CD8-positive, alpha-beta memory T cell (primary cell): ENCODE measurements at places on chromosomes 2 and 18. TPM values are rescaled to one million over a fixed set of nuclear protein-coding genes. Genes with fewer than 3 reads are reported as not detected.
A peak's percentile ranks its signal among the peaks of the same experiment; 100 is the strongest.

GRCh38 chr2:96414161-96414710, 78.7 kb downstream of the NCAPH start:
- DNase-seq, result no peak

- DNase-seq, result no peak
These were observed 14.3 kb upstream of the TRIB2 start for GRCh38 chr2:12702168-12703121.

The INHBB gene
- not detected for polyA plus RNA-seq

DNA sequence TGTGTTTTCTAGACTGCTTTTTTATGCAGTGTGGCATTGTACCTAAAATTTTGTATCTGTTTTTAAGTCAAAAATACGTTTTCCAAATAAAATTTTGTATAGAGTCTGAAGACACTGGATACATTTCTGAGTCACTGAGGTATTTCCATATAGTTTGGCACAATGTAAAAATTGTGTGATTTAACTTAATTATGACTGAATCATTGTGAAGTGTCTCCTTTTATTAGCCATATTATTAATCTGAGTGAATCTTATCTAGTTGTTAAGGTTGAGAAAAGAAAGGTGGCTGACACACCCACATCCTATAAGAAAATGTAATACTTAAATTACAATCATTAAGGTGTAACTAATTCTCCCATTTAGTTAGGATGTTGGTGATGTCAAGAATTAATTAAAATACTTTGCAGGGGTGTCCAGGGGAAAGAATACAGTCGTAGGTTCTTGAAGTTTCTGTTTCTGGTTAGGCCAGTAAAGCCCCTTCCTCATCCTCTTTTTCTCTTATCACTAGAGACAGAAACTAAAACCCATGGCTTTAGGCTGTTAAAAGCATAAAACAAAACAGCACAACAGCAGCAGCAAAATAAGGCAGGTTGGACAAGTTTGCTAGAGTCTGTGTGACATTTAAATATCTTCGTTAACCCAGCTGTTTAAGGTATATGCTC, 71.6 kb downstream of the UBE2E3 start:
- DNase-seq, result no peak

- peak; percentile 82 for DNase-seq
These were observed 41.0 kb downstream of the UNC50 start for GRCh38 chr2:98649135-98649991.

DNA sequence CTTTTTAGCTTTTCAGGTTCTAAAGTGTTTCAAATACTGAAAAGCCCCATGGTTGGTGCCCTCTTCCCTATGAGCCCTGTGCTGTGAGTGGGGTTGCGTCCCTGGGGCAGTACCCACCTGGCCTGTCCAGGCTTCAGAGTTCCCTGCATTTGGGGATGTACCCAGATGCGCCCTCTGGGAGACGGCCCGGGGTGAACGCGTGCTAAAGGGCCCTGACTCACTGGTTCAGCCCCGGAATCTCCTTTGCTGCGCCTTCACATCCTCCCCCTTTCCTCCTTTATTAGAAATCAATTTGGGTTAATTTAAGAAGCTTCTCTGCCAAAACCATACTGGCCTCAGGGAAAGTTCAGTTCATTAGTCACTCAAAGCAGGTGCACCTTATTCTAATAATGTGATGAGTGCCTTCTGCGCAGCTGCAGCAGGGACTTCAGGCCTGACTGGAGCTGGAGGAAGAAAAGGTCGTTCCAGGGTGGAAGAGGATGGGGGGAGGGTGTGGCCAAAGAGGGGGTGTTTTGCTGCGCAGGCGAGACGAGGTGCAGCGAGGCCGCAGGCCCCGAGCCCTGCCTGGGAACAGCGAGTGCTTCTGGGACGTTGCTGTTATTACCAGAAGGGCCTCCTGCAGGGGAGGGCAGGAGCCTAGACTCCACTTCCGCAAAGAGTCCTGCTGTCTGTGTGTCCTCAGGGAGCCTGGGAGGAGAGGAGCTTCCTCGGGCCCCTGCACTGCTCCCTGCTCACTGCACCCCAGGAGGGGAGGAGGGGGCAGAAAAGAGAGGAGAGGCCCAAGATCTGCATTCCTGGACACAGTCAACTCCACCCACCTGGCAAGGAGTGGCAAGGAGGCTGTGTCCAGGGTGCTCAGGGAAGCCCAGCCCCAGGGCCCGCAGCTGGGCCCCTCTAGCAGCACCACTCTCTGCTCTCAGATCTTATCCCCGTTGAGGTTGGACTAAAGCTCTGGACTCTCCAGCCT, 223.2 kb upstream of the PXDN start:
- no peak for DNase-seq

DNA sequence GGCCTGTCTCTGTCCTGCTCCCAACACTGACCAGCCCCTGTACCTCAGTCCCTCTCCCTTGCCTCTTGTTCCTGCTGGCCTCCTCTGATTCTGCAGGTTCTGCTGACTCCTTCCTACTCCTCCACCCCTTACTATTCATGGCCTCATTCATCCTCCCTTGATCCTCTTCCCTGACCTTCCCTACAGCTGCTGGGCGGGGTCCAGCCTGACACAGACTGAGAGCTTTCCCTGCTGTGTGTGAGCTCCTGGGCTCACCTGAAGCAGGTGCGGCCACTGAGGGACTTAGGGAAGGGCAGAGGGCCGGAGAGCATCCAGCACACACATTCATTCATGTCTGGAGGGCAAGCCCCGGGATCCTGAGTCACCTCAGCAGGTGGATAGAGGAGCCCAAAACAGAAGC, 185.6 kb downstream of the CTIF start:
- DNase-seq, result no peak

- no peak for DNase-seq
These were observed 909.7 kb downstream of the EPHA4 start for GRCh38 chr2:220662431-220662830.

DNA sequence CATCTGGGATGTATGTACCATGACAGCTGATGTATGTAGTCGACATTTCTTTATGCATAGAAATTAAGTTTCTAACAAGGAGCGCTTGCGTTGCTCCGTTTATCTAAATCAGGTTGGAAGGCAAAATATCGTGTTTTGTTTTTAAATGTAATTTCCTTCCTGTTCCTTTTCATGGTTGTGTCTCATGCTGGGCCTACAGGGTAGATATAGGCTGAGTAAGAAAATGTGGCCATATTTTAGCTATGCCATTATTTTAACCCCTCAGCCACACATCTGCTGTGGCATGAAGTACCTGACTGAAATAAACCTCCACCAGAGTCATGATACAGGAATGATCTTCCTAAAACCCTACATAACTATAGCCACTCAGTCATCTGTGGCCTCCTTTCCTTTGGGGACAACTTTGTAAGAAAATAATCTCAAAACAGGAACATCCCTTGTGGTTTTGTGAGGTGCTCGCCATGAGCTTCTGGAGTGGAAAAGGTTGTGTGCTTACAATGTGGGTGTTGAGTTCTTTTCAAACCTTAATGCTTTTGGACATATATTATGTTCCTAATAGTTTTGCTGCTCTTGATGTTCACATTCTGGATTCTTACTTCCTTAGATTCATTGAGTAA, 214.3 kb downstream of the FAM210A start:
- no peak for DNase-seq

- no peak for DNase-seq
These were observed 114.1 kb downstream of the RIF1 start for GRCh38 chr2:151523850-151524249.

DNA sequence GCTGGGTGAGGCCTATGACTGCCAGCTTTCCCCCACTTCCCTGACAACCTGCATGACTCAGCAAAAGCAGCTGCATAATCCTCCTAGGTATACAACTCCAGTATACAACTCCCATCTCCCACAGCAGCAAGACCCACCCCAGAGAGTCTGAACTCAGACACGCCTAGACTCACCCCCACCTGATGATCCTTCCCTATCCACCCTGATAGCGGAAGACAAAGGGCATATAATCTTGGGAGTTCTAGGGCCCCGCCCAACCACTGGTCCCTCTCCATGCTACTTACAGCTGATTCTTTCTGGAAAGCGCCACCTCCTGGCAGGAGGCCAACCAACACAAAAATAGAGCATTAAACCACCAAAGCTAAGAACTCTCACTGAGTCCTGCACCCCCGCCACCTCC, 296.5 kb downstream of the DCC start:
- DNase-seq, result no peak

DNA sequence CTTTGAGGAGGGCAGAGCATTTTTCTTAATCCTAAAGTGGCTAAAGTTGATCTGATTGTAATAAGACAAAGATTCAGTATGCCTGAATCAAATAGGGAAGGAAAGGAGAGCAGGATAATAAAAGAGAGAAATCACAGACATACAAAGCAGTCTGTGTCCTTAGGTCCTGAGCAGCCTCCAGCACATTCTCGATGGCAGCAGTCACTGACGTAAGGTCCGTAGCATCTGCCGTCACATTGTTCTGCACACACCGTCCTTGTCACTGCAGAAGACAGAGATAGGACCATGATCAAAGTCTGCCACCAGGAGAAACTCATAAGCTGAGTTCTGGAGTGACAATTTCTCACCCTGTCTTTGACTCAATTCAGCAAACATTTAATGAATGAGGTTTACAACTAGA, 813.7 kb downstream of the ERBB4 start:
- DNase-seq, result no peak

DNA sequence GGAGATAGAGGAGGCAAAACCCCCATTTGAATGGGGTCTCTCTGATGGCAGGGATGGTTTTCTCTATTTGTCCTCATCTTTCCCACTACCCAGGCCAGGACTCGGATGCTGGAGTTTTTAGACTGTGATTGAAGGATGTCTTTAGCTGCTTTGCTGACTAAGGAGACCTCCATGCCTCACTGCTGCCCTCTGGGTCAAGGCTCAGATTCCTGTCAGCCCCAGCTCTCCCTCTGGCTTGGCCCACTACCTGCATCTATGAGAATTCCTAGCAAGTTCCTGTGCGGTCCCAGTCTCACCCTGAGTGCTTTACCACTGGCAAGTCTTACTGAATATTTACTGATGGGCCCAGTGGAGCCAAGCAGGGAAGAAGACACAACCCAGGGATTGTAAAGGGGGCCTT, 184.0 kb downstream of the CELF4 start:
- DNase-seq, result no peak

The FBXO36 gene
- 0.56 TPM for polyA plus RNA-seq

GRCh38 chr2:101401906-101402305, 14.6 kb upstream of the CREG2 start:
- DNase-seq, result no peak

DNA sequence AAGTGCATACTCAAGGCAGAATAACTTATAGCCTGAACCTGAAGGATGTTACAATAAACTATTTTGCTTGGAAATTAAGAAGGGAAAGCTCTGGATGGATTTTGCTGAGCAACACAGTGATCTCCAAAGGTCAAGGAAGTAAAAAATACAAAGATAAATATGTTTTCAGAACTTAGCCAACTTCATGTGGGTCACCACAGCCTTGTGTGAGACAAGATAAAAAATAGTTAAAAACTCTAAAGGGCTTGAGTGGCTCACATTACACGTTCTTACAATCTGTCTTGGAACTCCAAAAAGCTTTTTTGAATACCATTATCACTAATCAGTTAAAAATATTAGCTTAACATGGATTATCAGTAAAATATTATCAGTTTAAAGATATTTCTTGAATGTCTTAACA, 28.9 kb upstream of the MTX2 start:
- no peak for DNase-seq

DNA sequence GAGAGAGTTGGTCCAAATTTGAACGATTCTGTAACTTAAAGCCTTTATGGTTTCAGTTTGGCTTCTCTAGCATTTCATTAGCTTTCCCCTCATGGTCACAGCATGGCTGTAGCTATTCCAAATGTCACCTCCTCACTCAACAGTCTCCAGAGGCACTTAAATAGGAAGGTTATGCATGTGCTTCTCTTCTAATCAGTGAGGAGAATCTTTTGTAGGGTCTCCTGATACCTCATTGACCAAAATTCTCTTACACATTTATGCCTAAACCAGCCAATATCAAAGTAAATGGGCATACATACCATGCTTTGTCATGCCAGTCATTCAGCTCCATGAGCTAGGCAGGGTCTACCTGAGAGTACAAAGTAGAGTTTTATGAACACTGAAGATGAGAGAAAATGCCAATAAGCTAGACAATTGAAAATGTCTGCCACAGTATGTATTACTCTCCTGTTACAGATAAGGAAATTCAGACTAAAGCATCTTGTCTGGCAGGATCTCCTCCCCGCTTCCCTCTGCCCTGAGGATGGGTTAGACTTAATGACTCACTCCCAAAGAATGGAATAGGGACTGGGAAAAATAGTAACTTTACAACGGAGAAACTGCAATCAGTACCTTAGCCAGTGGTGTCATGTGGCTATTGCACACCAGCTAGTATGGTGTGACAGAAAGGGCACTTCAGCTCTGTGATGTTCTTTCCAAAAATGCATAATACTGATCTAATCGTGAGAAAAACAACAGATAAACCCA, 15.4 kb downstream of the DSG2 start:
- no peak for DNase-seq

DNA sequence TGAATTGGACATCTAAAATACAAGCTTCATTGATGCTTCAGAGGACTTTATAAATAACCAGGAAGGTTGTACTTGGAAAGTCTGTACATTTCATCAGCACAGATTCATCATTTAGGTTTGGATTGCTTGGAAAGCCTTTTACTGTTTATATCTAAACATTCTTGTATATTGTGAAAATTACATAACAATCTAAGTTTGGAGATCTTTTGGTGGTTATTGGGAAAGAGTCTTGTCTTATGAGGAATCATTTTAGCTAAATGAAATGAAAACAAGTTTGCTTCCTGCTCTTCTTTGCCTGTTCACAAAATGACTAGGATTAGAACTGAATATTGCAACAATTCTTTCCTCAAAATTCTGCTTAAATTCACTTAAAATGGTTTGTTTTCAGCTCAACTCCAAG, 79.3 kb downstream of the ABI2 start:
- no peak for DNase-seq

GRCh38 chr2:227415538-227416424, 28.0 kb upstream of the SCYGR1 start:
- DNase-seq, result no peak

The SLC5A7 gene
- polyA plus RNA-seq, result not detected

GRCh38 chr2:74391209-74391579, 11.1 kb upstream of the DCTN1 start:
- DNase-seq, result no peak

DNA sequence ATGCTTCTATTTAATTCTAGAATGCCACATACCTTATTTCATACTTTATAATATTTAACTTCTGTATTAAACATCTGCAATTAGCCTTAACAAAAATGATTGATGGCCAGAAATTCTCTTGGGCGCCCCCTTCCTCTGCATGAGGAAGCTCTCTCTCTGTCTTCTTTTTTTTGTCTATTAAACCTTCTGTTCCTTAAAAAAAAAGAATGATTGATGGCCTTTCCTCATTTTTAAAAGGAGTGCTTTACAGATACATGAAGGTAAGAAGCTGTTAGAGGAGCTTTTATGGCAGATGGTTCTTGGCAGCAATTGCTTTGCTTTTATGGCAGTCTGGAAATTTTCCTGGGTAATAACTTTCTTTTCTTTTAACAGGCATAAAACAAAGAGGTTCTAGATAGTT, 526.9 kb downstream of the SLC4A3 start:
- no peak for DNase-seq

The RNF125 gene
- polyA plus RNA-seq, result 66.6 TPM

DNA sequence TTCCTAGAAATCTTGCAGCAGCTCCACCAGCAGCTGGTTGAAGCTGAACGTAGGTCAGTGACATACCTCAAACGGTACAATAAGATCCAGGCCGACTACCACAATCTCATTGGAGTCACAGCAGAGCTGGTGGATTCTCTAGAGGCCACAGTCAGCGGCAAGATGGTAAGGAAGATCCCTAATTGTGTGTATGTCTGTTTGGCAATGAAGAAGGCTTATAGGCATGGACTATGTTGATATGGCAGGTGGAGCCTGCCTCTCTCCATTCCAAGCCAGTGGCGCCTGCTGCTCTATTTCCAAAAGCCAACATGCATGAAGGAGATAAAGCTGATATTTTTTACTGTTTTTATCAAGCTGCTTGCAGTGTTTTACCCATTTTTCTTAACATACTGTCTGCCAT, 36.8 kb downstream of the ARMC9 start:
- DNase-seq, result no peak
